ENCODE measurements at places on chromosomes 4 and X. TPM values are rescaled to one million over a fixed set of nuclear protein-coding genes. Genes with fewer than 3 reads are reported as not detected.

The SLITRK4 gene
- 5.3 TPM for total RNA-seq

The ZNF182 gene
- total RNA-seq, result 1.4 TPM

The PHOX2B gene
- total RNA-seq, result not detected

The RPL36A gene
- total RNA-seq, result 594 TPM

The MAGEA12 gene
- total RNA-seq, result not detected

The CT47B1 gene
- total RNA-seq, result not detected

The ACSL4 gene
- 50.3 TPM for total RNA-seq

The MRFAP1L1 gene
- total RNA-seq, result 35.9 TPM

The XAGE2 gene
- not detected for total RNA-seq

The GLA gene
- total RNA-seq, result 29.9 TPM

The ADH1C gene
- total RNA-seq, result not detected

The MAGEE2 gene
- not detected for total RNA-seq

The MMRN1 gene
- 1.5 TPM for total RNA-seq

The S100P gene
- 267 TPM for total RNA-seq

The ZFYVE28 gene
- total RNA-seq, result 1.9 TPM

The DCTD gene
- 81.2 TPM for total RNA-seq

The ABLIM2 gene
- 4.6 TPM for total RNA-seq

The GRIA3 gene
- total RNA-seq, result 0.24 TPM

The VSIG1 gene
- 1.3 TPM for total RNA-seq

The AMOT gene
- under 0.01 TPM for total RNA-seq

The TREX2 gene
- total RNA-seq, result 3.4 TPM

The LRP2BP gene
- total RNA-seq, result 0.85 TPM

The PAGE4 gene
- total RNA-seq, result not detected

The FRG2 gene
- total RNA-seq, result not detected

The RAB39B gene
- total RNA-seq, result under 0.01 TPM

The NRK gene
- total RNA-seq, result not detected

The FREM3 gene
- total RNA-seq, result not detected

The MAGEA1 gene
- total RNA-seq, result not detected

The COL4A5 gene
- 80.7 TPM for total RNA-seq

The HTN3 gene
- total RNA-seq, result not detected

The ACOT9 gene
- 58.3 TPM for total RNA-seq

The IRS4 gene
- total RNA-seq, result not detected

The SERTM2 gene
- total RNA-seq, result not detected

The MAGEE1 gene
- total RNA-seq, result 0.72 TPM

The ADH1A gene
- total RNA-seq, result not detected

The PPP2R2C gene
- 3.6 TPM for total RNA-seq

The SPARCL1 gene
- 0.72 TPM for total RNA-seq

The TCEAL7 gene
- 4.0 TPM for total RNA-seq

The MAMLD1 gene
- 0.48 TPM for total RNA-seq

The NUDT11 gene
- 9.6 TPM for total RNA-seq

The CT45A1 gene
- not detected for total RNA-seq

The ENOPH1 gene
- total RNA-seq, result 87.7 TPM

The ARR3 gene
- total RNA-seq, result not detected

The BEND2 gene
- not detected for total RNA-seq
